Stimulated activated CD4-positive, alpha-beta T cell treated with anti-CD3 and anti-CD28 coated beads, TNF-alpha, amount 100 ng/mL, for 24 hours (primary cell): ENCODE measurements at places on chromosomes 6 and 20.

GRCh38 chr6:74705451-74705850, 500.4 kb downstream of the COL12A1 start:
- DNase-seq = no peak

DNA sequence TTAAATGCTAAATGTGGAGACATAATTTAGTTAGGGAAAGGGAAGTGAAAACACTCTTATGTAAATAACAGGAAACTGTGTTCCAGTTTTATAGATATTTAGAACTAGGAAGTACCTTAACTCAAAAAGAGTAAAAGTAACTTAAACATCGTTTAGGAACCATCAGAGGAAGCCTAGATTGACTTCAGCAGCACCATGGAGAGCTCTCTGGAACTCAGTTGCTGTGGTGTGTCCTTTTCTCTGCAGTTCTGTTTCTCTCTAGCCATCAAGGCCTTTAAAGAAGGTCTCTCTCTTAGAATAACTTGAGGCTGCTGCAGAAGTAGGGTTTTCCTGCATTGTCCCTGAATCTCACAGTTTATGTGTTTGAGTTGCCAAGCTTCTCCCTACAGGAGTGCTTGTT, 26.9 kb downstream of the CLVS2 start:
- no peak for DNase-seq

DNA sequence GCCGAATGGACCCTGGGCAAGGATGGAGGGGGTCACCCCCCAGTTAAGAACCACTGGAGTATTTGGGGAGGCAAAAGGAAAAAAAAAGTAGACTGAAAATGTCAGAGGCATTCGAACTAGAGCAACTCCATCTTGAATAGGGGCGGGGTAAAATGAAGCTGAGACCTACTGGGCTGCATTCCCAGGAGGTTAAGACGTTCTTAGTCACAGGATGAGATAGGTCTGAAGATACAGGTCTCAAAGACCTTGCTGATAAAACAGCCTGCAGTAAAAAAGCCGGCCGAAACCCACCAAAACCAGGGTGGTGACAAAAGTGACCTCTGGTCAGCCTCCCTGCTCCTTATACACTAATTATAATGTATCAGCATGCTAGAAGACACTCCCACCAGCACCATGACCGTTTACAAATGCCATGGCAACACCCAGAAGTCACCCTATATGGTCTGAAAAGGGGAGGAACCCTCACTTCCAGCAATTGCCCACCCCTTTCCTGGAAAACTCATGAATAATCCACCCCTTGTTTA, 70.4 kb upstream of the KCNG1 start:
- DNase-seq = no peak

- peak; percentile 32 for DNase-seq
These were observed 103.6 kb downstream of the PAX1 start for GRCh38 chr20:21808863-21809664.

DNA sequence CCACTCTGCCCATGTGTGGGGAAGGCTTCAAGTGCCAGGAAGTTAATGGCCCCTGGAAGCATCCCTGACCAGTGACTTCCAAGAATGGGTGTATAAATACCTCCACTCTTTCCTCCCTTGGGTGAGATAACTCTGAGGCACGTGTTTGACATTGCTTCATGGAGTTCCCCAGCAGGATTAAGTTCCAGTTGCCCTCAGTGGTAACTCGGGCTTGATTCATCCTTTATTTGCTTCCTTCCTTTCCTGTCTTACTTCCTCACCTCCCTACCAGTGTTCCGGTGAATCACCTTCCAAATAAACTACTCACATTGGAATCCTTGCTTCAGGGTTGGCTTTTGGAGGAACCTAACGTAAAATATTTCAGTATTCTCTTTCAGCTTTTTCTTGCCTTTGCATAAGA, 84.6 kb upstream of the JAG1 start:
- no peak for DNase-seq

GRCh38 chr6:75484535-75484934, 9.1 kb downstream of the FILIP1 start:
- DNase-seq = no peak

DNA sequence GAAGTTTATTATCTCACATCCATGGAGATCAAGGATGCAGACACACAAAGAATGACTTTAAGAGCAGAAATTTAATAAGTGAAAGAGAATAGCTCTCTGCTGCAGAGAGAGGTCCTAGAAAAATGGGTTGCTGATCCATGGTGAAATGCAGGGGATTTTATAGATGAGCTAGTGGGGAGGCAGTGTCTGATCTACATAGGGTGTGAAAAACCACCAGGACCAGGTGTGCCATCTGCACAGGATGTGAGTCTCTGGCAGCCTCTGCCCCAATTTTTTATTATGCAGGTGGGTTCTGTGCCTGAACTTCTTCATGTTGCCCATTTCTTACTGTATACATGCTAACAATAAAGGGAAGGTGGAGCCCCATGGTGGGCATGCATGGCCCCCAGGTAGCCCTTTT, 19.9 kb upstream of the NANP start:
- no peak for DNase-seq

GRCh38 chr6:105015482-105015881, 58.6 kb downstream of the LIN28B start:
- no peak for DNase-seq

GRCh38 chr20:18288749-18289267, 481 bp downstream of the ZNF133 start:
- no peak for DNase-seq

GRCh38 chr6:141464490-141464889, 668.2 kb upstream of the GJE1 start:
- DNase-seq = no peak

GRCh38 chr6:164882236-164882635, 427.2 kb downstream of the C6orf118 start:
- DNase-seq = no peak

GRCh38 chr20:61810738-61811135, 254.9 kb downstream of the TAF4 start:
- no peak for DNase-seq

DNA sequence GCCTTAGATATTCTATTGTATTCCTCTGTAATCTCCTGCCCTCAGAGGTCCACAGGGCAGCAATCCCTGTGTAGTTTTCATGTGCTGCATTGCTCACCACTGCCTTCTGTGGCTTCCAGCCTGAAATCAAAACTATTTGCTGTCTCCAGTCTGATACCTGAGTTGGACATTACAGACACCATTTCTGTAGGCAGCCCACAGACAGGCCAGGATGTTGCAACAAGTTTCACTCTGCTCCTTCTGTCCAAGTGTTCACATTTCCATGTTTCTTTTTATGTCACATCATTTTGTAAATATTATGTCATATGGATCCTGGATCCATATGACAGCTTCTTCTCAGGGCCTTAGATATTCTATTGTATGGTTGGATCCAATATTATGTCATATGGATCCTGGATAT, 21.7 kb downstream of the ECI2 start:
- no peak for DNase-seq

DNA sequence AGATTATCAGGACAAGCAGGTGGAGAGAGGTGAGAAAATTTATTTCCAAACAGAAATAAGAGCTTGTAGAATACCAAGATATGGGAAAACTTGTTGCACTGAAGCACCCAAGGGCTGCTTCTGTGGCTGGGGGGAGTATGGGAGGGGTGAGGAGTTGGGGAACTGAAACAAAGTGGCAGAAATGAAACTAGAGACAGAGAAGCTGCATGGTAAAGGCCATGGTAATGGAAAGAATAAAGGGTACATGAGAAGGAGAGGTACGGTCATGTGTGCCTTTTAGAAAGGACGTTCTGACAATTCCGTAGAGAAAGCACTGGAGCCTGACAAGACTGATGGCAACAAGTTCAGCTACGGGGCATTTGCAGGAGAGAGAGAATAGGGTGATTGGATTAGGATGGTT, 51.6 kb upstream of the RIN2 start:
- DNase-seq = no peak

GRCh38 chr6:30219244-30219643, 6.0 kb upstream of the TRIM26 start:
- DNase-seq = peak; percentile 15

DNA sequence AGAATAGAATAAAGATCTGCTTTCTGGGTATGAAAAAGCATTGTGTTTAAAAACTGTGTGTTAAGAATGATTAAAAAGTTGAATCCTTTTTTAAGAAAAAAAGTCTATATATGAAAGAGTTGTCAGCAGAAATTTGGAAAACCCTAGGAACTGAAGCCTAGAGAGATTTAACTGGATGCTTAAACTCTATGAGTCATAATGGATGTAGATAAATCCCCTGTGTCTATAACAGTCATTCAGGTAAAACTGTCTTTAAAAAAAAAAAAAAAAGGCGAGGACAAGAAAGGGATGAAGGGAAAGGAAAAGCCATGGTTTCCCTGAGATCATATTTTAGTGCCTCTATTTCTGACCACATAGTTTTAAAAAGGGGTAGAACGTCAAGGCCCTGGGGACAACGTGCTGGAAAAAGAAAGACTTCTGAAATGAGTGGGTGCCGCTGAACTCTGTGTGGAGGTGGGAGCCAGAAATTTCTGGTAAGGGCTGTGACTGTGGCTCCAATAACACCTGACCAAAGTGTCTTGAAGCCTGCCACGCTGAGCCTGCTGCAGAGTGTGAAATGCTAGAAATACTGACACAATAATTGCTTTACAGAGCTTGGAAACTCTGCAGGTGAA, 302.6 kb upstream of the ARID1B start:
- DNase-seq = no peak

GRCh38 chr20:24739746-24740145, 209.3 kb upstream of the CST7 start:
- no peak for DNase-seq
